ENCODE measurements at places on chromosomes 2 and 18. TPM values are rescaled to one million over a fixed set of nuclear protein-coding genes. Genes with fewer than 3 reads are reported as not detected.

Gene MDH1B
- not detected for polyA plus RNA-seq

Gene EFEMP1
- not detected for polyA plus RNA-seq

Gene GPC1
- not detected for polyA plus RNA-seq

Gene UNC80
- not detected for polyA plus RNA-seq

Gene IMMT
- polyA plus RNA-seq, result 54.0 TPM

Gene CRYGD
- not detected for polyA plus RNA-seq

Gene IFIH1
- polyA plus RNA-seq, result 11.6 TPM

Gene AMER3
- not detected for polyA plus RNA-seq

Gene RFTN2
- not detected for polyA plus RNA-seq

Gene REG1B
- not detected for polyA plus RNA-seq

Gene SERPINB4
- not detected for polyA plus RNA-seq

Gene DTNB
- polyA plus RNA-seq, result 4.2 TPM

Gene RAB17
- polyA plus RNA-seq, result 0.35 TPM

Gene KIF3C
- 0.28 TPM for polyA plus RNA-seq

Gene NEU2
- polyA plus RNA-seq, result not detected

Gene CYP26B1
- not detected for polyA plus RNA-seq

Gene CHRND
- not detected for polyA plus RNA-seq

Gene ELOA2
- not detected for polyA plus RNA-seq

Gene CEP192
- polyA plus RNA-seq, result 3.0 TPM

Gene ACTG2
- not detected for polyA plus RNA-seq

Gene UGT1A4
- not detected for polyA plus RNA-seq

Gene SERPINB13
- polyA plus RNA-seq, result not detected

Measured in CD14-positive monocyte (primary cell).